ENCODE measurements at places on chromosomes 12 and 14.

- no peak for DNase-seq
Measured at GRCh38 chr14:31194095-31194494, 13.5 kb downstream of the HECTD1 start.

DNA sequence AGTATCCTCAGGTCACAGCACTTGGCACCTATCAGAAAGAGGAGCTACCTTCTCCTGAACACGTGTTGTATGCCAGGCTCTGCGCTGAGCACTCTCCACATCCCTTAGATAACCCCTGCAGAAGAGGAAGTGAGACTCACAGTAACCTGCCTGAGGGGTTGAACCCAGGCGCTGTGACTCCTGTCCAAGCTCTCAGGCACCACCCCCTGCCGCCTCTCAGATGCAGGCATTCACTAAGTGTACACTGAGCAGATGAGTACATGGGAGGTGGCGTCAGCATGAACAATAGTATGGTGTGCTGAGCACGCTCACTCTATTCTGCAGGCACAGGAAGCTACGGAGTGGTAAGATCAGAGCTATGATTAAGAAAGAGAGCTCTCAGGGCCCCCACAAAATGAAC, 21.0 kb upstream of the RIC8B start:
- no peak for DNase-seq

DNA sequence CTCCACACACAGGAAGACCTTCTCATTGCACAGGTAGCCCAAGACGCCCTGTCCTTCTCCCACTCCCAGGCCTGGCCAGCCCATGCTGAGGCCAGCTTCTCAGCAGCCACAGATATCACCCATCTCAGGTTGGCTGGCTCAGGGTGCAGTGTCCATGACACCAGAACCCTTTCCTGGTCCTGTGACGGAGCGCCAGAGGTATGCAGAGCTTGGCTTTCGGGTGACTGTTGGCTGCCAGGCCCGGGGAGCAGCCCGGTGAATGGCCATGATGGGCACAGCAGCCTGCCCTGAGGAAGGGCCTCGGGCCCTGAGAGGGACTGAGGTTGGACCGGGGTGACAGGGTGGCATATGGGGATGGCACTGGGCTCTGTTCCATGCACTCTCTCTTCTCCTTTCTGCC, 173.4 kb downstream of the TSPAN9 start:
- no peak for DNase-seq

DNA sequence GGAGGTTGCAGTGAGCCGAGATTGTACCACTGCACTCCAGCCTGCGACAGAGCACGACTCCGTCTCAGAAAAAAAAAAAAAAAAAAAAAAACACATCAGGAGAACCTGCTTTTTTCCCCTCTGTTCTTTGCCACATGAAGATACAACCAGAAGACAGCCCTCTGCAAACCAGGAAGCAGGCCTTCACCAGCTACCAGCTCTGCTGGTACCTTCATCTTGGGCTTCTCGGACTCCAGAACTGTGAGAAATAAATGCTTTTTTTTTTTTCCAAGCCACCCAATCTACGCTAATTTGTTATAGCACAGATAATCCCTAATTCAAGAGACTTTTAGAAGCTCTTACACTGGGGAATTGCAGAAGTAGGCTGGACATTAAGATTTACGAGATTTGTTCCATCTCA, 121.2 kb downstream of the GARIN6 start:
- DNase-seq = no peak

DNA sequence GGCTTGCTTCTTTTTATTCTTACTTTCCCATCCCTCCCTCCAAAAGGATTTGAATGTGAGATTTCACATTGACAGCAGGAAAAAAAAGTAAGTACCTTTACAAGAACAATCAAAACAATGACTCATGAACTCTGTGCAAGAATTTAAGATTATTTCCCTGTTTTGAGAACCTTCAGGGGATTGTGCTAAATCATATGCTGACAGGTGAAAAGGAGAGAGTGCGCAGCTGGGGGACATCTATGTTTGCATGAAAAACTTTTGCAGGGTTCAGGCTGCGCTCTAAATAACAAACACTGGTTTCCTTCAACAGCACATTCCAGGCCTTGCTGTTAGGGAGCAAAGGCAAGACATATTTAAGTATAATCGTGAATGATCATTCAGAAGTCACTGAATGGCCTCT, 27.3 kb downstream of the RERG start:
- DNase-seq = no peak

DNA sequence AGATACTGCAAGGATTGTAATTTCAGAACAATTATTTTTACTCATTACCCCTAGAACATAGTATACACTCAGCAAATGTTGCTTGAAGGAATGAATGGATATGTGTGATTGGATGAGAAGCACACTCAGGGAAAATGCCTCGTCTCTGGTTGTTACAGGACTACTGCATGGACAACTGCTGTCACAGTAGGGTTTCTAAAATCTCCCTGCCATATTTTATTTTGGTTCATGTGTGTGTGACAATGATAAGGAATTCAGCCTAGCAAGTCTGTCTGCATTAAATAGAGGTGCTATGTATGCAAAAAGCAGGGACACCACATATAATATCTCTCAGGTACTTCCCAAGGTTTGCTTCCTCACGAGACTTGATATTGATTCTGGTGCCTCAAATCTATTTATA, 1.4 kb downstream of the PTPRR start:
- DNase-seq = no peak

DNA sequence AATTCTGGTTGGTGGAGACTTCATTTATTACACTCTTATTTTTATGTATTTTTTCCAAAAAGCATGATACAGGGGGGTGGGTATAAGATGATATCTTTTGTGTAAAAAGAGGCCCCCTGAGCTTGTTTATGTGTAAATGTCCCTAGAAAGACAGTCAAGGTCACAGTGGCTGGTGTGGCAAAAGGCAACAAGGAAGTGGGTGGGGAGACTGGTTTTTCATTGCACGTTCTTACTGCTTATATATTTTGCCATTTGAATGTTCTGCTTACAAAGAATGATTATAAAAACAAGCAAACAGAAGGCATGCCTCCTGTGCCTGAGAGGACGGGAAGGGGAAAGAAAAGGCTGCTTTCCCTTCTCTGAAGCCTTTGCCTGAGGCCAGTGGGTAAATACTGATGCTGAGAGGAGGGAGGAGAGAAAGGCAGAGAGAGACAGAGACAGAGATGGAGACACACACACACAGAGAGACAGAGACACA, 24.1 kb upstream of the ADIPOR2 start:
- no peak for DNase-seq

DNA sequence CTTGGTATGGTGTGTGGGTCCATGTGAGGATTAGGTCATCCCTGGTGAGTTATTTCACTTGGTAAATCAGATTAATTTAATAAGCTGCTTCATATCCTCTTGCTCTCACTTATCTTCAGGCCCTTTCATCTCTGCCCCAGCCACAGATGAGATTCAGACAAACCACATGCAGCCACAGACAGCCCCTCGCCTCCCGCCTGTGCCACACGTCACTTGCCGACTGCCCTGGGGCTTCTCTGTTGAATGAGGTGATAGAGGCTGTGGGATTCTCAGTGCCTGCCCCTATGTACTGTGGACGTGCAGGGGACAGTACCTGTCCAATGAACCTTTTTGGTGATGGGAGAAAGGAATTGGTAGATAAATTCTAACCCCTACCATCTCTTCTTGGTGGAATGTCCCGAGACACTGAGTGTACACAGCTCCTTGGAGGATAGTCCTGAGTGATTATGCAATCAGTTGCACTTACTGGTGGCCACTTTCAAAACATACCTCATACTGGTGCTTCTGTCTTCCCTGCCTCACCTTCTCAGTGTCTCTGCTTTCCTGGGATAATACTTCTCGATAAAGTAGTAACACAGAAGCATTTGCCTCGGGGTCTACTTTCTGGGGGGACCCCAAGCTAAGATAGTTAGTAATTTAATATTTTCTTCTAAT, 248.7 kb downstream of the TTC6 start:
- no peak for DNase-seq

DNA sequence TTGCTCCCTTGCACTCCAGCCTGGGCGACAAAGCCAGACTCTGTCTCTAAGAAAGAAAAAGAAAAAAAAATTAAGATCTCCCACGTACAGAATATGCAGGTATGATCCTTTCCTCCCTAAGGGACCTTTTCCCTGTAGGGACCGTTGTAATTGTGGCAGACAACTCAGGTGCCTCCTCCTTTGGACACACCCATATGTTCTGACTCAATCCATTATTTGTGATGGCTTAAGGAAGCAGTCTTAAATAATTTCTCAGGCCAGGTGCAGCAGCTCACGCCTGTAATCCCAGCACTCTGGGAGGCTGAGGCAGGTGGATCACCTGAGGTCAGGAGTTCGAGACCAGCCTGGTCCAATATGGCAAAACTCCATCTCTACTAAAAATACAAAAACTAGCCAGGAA, 53.1 kb downstream of the TMCC3 start:
- DNase-seq = no peak

DNA sequence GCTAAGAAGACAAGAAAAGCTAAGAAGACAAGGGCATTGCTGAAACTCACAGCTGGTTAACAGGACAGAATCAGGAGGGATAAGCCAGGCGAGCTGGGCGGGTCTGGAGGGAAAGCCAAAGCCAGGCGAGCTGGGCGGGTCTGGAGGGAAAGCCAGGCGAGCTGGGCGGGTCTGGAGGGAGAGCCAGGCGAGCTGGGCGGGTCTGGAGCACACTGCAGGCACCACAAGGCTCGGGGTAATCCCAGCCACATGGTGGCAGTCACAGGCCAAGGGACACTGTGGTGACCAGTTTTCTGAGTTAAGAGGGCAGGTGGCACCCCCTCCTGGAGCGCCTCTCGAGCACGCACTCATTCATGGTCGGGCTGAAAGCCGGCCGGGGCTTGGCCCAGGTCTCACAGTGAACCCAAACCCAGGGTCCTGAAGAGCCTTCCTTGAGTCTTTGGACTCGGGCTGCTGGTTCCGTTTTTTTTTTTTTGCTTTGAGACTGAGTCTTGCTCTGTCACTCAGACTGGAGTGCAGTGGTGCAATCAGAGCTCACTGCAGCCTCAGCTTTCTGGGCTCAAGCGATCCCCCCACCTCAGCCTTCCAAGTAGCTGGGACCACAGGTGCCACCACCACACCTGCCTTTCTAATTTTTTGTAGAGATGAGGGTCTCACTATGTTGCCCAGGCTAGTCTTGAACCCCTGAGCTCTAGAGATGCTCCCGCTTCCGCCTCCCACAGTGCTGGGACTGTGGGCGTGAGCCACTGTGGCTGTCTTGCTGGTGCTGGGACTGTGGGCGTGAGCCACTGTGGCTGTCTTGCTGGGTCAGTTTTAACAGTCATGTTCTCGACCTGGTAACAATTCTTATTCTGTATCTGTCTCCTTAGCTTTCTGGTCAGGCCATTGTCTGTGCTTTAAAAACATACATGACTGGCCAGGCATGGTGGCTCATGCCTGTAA, 40.2 kb downstream of the HSP90AA1 start:
- peak; percentile 24 for DNase-seq

DNA sequence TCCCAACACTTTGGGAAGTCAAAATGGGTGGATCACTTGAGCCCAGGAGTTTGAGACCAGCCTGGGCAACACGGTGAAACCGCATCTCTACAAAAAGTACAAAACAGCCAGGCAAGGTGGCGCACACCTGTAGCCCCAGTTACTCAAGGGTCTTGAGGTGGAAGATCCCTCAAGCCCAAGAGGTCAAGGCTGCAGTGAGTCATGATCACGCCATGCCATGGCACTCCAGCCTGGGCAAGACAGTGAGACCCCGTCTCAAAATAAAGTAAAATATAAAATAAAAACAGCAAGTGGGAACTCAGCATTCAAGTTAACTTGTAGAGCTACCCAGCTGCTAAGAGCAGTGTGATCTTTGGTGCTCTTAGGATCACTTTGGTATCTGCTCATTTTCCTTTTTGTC, 12.7 kb downstream of the RFC5 start:
- no peak for DNase-seq

GRCh38 chr14:26088275-26088674, 509.6 kb downstream of the NOVA1 start:
- no peak for DNase-seq

DNA sequence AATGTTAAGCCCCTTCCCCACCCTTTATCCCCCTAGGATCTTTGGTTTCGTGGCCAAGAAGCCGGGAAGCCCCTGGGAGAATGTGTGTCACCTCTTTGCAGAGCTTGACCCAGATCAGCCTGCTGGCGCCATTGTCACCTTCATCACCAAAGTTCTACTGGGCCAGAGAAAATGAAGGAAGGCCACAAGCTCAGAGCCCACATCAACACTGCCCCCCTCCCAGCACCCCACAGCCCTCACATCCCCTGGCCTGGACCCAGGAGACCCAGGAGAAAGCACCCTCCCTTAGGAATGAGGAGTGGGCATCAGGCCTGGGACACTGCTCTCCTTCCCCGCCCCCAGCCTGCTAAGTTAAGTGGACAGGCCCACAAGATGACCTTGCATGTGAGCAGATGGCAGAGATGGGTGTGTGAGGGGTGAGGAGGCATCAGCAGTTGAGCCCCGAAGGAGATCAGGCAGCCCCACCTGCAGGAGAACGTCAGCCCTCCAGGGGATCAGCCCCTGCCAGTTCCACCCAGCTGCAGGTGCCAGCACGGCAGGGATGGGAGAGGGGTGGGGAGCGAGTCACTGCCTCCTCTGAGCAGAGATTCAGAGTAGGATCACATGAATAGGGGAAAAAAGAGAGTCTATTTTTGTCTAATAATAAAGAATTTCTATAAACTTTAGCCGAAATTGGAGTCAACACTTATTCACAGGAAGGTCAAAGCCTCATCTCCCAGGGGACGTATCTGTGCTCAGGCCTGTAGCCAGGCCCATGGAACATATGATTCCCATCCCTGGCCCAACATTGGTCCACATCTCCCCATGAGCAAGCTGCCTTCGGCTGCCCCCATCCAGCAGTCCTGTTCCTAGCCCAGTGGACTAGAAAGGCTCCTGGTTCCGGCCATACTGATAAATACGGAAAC, 14.1 kb downstream of the TNS2 start:
- DNase-seq = peak; percentile 43

- DNase-seq = no peak
Measured at GRCh38 chr14:102980409-102980810, 57.9 kb downstream of the AMN start.

DNA sequence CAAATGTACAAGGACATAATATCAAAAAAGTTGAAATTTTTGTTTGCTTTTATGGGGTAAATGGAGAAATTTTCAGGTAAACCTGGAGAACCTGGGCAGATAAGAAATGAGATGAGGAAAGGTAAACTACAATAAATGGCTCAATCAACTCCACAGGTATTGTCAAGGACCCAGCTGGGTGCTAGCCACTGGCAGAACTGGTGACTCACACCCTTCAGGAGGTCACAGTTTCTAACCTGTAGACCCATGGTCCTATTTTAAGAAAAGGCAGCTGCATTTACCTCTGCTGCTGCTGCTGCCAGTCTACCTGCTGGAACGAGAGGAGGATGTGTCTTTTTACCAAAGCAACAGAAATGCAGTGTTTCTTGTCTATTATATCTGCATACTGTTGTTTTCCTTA, 226.6 kb downstream of the ALG10B start:
- DNase-seq = no peak

DNA sequence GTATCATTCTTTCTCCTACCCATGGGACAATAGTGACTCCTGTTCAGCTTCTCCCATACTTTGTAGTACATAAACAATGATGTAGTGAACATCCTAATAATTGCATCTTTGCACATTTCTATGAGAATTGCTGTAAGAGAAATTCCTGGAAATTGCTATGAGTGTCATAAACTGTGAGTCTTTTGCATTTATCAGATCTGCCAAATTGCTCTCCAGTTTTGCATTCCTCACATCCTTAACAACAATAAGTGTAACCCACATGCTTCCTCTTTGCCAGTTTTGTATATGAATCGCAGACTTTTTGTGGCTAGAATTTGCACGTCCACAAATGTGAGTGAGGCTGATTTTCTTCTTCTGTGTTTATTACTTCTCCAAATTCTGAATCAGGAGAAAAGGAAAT, 124.0 kb upstream of the TBX5 start:
- DNase-seq = no peak

GRCh38 chr14:100122481-100123223, 36.8 kb downstream of the DEGS2 start:
- no peak for DNase-seq

All from ACHN (cell line).